NCI-H2081 (cell line): ENCODE measurements at places on chromosomes 12 and 14.

- DNase-seq: no peak
Observed at GRCh38 chr14:77593501-77593961, 22.9 kb downstream of the SPTLC2 start.

DNA sequence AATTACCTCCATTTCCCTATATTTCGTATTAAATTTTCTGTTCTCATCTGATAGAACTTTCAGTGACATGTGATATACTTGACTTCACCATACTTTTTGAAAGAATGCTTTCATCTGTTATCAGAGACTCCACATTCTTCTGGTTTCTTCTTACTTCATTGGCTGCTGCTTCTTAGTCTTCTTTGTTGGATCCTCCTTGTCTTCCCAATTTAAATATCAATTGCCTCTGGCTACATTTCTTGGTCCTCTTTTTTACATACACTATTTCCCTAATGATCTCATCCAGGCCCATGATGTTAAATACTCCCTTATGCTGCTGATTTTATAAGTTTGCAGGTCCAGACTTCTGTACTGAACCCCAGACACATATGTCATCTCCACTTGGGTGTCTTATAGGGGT is 22.0 kb downstream of the OR5AU1 start:
- DNase-seq: no peak

- no peak for DNase-seq
Observed at GRCh38 chr14:69354383-69355153, 43.5 kb downstream of the ERH start.

GRCh38 chr14:56099081-56099797 is 19.0 kb upstream of the PELI2 start:
- DNase-seq: no peak

GRCh38 chr12:49482095-49483051 is 56.5 kb upstream of the KCNH3 start:
- DNase-seq: peak; percentile 51

- peak; percentile 81 for DNase-seq
Observed at GRCh38 chr12:49580572-49581535, 12.9 kb upstream of the MCRS1 start.

- DNase-seq: no peak
Observed at GRCh38 chr14:74938531-74939495, 15.8 kb upstream of the RPS6KL1 start.

DNA sequence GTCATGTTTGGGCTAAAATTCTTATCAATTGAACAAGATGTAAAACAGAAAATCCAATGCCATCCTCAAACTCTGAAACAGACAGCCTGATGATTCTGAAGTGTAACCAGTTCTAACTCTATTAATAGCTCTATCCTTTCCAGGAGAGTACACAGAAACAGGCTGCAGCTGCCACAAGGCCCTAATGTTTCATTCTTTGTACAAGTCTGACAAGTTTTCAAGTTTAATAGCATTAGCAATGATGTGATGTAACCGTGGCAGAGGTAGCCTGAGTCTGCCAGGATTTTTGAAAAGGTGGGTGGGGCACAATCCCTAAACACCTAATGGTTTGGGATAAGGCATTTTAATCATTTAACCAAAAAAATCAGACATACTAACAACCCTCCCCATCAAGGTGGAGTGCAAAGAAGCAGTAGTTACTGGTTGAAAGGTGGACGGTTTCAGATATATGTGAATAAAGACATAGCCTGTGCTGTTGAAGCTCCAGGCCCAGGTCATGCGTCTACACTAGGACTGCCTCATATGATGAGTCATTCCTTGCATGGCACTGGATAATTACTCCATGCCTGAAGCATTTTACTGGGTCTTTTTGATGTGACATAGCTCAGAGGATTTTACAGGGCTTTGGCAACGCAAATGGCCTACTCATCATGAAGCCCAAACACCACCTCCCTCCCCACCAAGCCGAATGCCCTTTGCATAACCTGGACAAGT is 145.1 kb upstream of the GRIP1 start:
- DNase-seq: peak; percentile 41

DNA sequence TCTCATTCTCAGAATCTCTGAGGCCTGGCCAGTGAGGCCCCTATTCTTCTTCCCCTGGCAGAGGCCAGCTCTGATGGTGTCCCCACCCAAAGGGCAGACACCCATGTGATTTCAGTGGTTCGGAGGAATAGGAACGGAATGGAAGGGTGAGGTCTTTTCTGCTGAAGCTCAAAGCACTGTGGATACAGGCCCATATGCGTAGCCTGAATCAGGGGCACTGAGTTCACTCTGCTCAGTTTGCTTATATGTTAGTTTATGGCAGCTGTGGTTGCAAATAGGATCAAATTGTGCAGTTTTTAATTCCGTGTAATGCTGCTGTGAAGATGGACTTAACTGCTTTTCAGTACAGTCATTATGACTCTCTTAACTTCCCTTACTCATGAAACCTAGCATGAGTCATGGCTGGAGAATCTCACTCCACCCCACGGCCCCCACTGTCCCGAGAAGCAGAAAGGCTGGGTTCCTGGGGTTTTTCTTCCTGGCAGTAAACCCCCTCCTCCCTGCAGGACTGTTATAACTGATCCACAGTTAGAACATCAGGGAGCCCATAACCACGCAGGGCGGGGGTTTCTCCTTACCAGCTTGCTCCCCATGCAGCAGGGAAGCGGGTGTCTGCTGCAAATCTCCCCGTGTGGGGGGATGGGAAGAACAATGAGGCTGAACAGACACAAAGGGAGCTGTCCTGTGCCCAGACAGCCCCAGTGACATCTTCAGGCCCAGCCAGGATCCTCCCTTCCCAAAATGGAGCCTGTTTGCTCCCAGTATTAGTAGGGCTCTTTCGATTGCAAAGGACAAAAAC is 122.7 kb downstream of the SLC38A6 start:
- no peak for DNase-seq

- no peak for DNase-seq
Observed at GRCh38 chr14:74360163-74360562, 11.9 kb downstream of the VRTN start.

DNA sequence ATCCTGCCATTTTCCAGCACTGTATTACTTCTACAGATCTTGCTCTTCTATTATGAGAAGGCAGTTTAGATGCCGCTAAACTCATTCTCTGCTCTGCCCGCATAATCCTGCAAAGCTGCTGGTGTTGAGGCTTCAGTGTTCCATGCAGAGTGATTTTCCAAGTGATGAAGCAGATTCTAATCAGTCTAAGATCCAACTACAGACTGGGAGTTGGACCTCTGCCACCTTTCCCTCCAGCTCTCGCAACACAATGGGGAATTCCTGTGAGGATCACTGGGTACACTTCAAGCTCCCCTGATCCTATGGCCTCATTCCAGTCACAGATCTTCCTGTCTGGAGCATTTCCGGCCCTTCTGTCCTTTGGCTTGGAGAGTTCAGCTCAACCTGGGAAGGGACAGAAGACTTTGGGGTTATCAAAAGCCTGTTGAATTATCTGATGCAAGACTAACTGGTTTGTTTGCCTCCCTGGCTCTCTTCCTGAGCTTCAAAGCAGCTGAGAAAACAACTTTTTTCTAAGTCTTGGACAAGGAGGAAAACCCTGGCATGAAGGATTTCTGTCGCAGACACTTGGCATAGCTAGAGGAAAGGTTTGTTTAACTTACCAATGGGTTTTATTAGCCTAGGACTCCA is 333.9 kb downstream of the ZFP36L1 start:
- no peak for DNase-seq

- no peak for DNase-seq
Observed at GRCh38 chr14:65373671-65374039, 38.9 kb upstream of the FUT8 start.

GRCh38 chr12:47041327-47041726 is 38.1 kb upstream of the PCED1B start:
- DNase-seq: no peak

DNA sequence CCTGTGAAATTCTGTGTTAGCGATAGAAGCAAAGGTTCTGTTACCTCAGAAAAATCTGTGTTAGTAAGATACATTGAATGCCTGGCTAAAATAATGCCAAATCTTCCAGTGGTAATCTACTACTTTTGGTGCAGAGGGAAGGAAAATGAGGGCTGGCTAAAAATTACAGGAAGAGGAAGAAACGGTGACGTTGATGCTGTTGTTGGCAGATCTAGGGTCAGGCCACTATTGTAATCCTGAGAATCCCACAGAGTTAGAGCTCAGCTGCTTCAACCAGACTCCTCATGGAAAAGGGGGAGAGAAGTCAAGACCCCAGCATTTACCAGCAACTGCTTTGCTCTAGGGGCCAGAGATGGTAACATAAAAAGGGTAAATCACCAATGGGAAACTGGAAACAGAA is 145.1 kb downstream of the PPM1H start:
- DNase-seq: no peak

GRCh38 chr12:65823513-65824375 is 539 bp upstream of the HMGA2 start:
- no peak for DNase-seq

- no peak for DNase-seq
Observed at GRCh38 chr14:72565149-72565559, 328.7 kb downstream of the DPF3 start.

DNA sequence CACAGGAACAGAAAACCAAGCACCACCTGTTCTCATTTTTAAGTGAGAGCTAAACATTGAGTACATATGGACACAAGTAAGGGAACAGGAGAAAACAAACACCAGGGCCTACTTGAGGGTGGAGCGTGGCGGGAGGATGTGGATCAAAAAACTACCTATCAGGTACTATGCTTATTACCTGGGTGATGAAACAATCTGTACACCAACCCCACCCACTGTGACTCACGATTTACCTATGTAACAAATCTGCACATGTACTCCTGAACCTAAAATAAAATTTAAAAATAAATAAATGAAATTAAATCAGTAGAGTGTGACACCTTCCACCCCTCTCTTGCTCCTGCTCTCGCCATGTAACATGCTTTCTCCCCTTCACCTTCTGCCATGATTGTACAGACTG is 615.5 kb downstream of the RPL10L start:
- no peak for DNase-seq

DNA sequence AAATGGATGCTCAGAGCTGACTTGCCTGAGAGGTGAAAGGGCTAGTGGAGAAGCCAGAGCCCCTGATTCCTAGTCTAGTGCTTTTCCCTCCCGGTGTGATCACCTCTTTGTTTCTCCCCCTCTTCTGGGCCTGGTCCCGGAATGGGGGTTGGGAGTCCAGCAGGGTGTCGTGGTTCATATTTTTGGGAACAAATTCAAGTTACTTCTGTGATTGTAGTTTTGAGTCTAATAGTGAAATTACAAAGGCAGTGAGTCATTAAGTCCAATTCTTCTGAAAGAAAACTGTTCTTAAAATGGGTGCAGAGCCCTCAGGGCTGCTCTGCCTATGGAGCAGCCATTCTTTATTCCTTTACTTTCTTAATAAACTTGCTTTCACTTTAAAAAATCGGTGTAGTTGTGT is 7.6 kb downstream of the SUSD6 start:
- DNase-seq: no peak

GRCh38 chr14:63282997-63283883 is 35.5 kb downstream of the GPHB5 start:
- DNase-seq: no peak

GRCh38 chr14:81567302-81567701 is 33.6 kb upstream of the SEL1L start:
- DNase-seq: no peak

DNA sequence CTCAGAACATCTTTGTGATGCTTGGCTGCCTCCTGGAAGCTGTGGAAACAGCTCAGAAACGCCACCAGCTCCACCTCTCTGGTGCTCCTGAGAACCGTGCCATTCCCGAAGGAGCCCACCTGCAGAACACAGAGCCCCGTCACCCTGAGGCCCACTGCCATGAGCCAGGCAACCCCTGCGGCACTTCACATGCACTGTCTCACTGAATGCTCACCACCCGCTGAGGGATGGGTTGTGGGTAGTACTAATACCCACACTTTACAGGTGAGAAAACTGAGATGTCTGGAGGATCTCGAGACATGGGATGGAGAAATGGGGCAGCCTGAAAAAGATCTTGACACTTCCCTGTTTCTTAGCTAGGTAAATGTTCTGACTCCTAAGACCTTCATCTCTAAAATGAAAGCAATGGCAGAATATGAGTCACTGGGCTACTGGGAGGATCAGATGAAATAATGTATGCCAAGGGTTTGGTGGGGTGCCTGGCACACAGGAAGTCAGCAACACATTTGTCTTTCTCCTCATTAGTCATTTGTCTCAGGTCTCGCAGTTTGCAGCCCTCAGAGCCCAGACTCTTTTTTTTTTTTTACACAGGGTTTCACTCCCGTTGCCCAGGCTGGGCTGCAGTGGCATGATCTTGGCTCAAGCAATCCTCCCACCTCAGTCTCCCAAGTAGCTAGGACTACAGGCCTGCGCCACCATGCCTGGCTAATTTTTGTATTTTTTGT is 5.3 kb downstream of the OASL start:
- DNase-seq: no peak

DNA sequence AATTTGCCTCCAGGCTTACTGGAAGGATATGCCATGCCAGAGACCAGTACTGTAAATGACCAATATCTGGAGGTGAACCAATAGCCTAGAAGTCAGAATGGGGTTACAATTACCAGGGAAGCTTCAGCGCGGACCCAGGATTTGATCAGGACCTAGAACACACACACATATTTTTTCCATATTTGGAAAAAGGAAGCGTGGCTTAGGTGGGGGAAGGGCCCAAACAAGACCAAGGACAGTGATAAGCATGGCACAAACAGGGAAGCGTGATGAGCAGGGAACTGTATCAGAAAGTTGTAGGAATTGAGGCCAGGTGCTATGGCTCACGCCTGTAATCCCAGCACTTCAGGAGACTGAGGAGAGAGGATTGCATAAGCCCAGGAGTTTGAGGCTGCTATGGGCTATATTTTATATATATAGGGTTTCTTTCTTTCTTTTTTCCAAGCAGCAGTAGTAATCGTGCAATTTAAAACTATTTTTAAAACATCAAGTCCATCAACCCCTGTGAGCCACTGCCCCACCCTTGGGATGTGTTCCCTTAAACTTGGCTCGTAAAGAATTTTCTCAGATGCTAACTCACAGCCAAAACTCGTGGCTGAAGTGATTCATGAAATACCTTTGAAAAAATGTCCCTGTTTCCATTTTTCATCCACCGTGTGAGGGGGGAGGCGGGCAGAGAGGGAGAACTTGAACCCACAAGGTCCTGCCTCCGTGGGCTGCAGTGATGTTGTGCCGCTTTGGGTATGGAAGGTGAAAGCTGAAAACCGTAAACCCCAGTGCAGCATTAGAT is 16.7 kb downstream of the HRK start:
- no peak for DNase-seq

- DNase-seq: no peak
Observed at GRCh38 chr12:47077206-47078085, 2.0 kb upstream of the PCED1B start.

GRCh38 chr12:93723568-93723930 is 46.4 kb downstream of the CRADD start:
- DNase-seq: no peak

DNA sequence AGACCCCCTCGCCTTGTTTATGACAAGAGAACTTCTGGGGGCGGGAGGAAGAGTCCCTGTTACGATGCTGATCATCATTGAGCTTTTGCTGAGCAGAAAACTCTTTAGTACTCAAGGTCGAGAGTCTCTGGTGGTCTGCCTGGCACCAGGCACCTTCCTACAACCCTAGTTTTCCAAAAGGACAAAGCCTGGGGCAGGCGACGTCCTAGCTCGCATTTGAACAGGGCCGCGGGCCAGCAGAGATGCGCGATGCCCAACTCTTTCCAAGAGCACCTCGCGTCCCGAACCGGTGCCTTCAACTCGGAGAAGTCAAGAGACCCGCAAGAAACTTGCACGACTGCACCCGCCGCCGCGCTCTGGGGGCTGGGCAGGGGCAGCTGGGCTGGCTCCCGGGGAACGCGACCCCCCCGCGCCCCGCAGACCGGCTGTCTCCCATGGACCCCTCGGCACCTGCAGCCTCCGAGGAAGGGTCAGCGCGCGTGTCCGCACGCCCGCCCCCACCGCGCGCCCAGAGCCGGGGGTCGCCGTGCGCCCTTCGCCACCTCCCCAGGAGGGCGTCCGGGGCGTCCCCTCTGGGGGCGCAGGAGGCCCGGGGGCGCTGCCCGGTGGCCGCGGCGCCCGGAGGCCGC is 377 bp upstream of the BCL7A start:
- no peak for DNase-seq
